ENCODE measurements at places on chromosomes 1 and 21. TPM values are rescaled to one million over a fixed set of nuclear protein-coding genes. Genes with fewer than 3 reads are reported as not detected.

The NTMT2 gene
- not detected for total RNA-seq

The CFHR1 gene
- total RNA-seq, result not detected

The MYOC gene
- 0.92 TPM for total RNA-seq

The TEKT2 gene
- total RNA-seq, result not detected

The PRAMEF11 gene
- total RNA-seq, result not detected

The RHCE gene
- total RNA-seq, result 2.2 TPM

The NTRK1 gene
- 0.82 TPM for total RNA-seq

The GUCA2A gene
- total RNA-seq, result not detected

The KRTAP19-3 gene
- not detected for total RNA-seq

The OR2T29 gene
- total RNA-seq, result not detected

Data from tongue (tissue), 3 donors.